ENCODE measurements at places on chromosomes 12 and 14.

DNA sequence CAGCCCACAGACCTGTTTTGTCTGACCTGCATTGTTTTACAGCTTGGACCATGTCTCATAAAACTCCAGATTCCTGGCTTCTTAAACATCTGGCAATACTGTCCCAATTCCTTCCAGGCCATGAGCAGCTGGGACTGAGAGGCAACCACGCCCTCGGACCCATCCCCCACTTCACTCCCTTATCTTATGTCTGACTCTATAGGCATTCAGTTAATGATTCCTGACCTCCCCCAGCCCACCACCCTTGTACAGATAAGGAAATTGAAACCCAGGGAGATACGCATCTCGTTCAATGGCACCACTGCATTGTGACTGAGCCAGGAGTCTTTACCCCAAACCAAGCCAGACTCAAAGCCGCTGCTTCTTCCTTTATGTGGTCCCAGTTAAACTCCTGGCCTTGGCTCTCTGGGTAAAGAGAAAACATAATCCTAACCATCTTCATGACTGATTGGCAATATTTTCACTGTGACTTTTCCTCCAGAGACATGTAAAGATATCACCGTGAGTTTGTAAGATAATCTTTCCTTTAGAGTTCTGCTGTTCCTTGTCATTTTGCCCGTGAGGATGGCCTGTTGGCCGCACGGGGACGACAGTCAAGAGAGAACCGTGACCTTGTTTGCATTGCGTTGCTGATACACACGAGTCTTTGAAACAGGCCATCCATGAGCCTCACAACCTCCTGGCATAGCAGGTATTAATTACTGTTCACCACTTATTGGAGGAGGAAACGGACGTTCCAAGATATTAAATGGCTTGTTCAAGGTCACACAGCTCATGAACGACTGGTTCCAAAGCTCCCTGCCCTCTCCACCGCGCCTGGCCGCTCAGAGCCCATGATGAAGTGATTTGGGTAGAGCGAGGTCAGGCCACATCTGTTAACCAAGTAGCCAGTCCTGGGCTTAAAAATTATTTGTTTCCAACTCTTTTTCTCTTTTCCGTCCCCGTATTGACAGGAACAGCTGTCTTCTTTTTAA is 39.4 kb downstream of the MAP1LC3B2 start:
- DNase-seq = no peak

- DNase-seq = no peak
These were observed 23.5 kb downstream of the FMNL3 start for GRCh38 chr12:49683599-49684309.

DNA sequence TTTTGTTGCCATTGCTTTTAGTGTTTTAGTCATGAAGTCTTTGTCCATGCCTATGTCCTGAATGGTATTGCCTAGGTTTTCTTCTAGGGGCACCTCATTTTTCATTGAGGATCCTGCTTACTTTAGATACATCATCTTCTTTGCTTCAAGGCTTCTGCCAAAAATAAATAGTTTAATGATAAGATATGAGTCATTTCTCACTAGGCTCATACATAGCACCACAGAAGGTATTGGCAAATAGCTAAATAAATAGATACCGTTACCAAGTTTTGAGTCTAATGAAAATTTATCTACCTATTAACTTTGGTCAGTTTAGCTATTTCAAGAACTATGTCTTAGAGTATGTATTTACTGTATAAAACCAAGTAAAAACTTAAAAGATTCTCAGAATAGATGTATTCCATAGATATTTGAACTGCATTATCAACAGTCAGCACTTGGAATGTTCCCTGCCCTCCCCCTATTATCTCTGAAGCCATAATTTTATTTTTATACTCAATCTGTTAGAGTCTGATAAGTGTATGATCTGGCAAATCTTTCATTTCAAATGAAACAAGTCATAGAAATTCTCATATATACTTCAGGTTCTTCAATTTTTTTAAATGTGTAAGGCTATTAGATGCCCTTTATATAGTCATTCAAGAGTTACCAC is 310.2 kb downstream of the CCDC91 start:
- no peak for DNase-seq

DNA sequence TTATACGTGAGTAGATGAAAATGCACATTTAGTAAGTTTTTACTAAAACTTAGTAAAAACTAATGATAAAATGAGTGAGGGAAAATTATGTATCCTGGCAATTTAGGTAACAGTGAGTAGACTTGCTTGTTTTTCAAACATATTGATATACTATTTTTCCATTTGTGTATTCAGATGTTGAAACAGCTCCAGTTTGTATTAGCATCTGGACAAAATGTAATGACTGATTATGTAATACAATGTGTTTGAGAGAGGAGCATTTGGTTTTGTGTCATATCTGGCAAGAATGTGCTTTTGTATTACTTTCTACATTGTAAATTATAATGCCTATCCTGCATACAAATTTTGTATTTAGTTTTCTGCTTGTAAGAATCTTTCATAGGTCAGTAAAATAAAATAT is 5.6 kb downstream of the CNOT2 start:
- no peak for DNase-seq

GRCh38 chr14:103518422-103519042 is 4.1 kb downstream of the CKB start:
- DNase-seq = peak; percentile 74

- DNase-seq = no peak
These were observed 53.7 kb upstream of the PELI2 start for GRCh38 chr14:56064513-56064912.

GRCh38 chr12:89351489-89352241 is 636 bp downstream of the DUSP6 start:
- DNase-seq = peak; percentile 40

- DNase-seq = no peak
These were observed 58.1 kb upstream of the CCND2 start for GRCh38 chr12:4215229-4216186.

GRCh38 chr14:64706593-64707193 is 2.5 kb downstream of the PLEKHG3 start:
- no peak for DNase-seq

DNA sequence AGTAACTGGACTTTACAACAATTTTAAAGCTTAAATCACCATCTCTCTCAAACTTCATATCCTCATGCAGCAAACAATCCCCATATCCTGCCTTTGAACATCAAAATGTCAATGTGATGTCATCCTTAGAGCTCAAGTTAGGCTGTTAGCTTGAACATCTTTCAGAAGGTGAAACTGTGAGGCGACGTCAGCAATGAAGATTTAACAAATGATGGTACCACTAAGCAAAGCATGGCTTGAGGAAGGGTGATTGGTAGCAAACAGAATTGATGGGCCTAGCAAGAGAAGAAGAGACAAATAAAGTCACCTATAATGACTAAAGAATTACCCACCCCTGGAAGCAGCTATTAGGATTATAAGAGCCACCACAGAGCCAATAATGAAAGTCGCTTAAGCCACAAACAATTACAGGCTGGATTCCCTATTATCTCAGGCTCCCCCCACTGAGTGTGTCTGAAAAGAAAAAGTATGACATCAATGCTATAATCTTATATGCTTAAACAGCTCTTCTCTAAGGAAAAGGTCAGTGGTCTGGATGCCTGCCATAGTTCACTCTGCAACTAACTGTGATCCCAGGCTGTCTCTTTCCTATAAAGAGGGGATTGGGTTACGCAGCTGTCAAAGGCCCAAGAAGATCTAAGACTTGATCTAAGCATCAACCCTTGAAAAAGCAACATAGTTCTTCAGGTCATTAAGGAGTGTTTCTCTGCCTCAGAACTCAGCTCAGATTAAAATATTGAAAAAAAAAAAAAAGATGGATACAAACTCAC is 18.1 kb downstream of the EGLN3 start:
- DNase-seq = no peak

- DNase-seq = no peak
These were observed 1.7 kb downstream of the ZNF410 start for GRCh38 chr14:73888460-73888725.
